ENCODE measurements at places on chromosomes 2 and 18.

GRCh38 chr18:3060667-3061580 is 48.0 kb upstream of the LPIN2 start:
- peak; percentile 62 for DNase-seq

DNA sequence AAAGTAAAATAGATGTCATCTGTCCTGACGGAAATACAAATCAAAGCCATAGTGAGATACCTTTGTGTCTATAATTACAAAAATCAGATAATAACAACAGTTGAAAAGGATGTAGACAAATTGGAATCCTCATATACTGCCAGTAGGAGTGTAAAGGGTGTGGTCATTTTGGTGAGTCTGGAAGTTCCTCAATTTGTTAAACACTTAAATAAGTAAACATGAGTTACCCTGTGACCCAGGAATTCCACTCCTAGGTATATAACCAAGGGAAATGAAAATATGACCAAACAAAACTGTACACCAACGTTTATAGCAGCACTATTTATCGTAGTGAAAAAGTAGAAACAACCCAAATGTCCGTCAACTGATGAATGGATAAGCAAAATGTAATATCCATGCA is 24.0 kb downstream of the R3HDM1 start:
- DNase-seq: no peak

GRCh38 chr2:157989227-157989626 is 112.4 kb upstream of the UPP2 start:
- DNase-seq: no peak

DNA sequence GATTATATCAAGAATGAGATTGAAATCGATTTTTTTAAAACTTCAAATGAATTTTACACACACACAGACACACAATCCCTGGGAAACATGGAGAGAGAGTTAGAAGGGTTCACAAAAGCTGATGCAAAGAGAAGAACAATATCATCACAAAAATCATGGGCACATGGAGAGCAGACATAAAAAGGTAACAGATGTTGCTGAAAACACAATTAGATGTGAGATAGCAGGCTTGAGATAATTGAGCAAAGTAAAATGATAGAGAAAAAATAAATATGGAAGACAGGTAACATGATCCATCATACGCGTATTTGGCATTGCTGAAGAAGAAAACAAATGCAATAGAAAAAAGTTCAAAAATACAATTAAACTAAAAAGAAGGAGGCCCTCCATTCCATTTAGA is 11.6 kb upstream of the B4GALT6 start:
- DNase-seq: no peak

DNA sequence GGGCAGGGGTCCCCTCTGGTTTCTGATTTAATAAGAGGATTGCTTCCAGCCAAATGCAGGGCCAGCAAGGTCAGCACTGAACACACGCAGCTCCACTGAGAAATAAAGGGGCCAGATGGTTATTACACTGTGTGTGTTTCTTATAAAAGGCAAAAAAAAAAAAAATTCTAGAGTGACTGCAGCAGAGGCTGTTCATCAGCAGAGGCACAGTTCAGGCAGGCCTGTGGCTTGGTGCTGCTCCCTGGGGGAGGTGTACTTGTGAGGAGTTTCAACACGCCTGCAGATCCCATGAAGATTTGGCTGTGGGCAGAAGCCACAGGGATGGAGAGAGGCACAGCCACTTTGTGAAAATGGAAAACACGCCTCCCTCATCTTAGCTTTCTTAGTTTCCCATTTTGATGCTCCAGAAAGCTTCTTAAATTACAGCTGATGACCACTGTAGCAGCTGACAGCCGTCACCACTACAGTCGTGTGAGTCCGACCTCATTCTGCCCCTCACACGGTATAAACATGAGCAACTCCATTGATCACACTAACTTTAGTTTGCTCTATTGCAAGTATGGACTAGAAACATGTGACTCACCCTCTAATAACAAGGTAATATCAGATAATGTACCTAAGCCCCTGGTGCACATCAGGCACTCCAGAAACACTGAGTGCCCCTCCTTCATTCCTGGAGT is 726.5 kb upstream of the RAB6C start:
- no peak for DNase-seq

DNA sequence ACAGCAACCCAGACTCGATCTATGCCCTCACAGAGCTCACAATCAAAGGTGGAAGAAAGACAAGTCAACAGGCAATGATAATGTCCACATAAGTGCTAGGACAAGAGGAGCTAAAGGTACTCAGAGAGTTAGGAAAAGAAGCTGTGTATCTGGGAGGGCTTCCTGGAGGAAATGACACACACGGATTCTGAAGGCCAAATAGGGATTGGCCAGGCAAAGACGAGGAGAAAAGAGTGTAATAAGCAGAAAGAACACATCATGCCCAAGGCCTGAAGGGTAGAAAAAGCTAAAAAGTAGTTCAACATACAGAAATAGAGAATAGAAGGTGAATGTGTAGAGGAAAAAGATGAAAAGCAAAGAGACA is 36.1 kb downstream of the VIT start:
- no peak for DNase-seq

Data from activated naive CD8-positive, alpha-beta T cell treated with anti-CD3 and anti-CD28 coated beads for 36 hours (primary cell).